Forelimb muscle (tissue), 1 donor: ENCODE measurements at places on chromosomes 11 and 22.

DNA sequence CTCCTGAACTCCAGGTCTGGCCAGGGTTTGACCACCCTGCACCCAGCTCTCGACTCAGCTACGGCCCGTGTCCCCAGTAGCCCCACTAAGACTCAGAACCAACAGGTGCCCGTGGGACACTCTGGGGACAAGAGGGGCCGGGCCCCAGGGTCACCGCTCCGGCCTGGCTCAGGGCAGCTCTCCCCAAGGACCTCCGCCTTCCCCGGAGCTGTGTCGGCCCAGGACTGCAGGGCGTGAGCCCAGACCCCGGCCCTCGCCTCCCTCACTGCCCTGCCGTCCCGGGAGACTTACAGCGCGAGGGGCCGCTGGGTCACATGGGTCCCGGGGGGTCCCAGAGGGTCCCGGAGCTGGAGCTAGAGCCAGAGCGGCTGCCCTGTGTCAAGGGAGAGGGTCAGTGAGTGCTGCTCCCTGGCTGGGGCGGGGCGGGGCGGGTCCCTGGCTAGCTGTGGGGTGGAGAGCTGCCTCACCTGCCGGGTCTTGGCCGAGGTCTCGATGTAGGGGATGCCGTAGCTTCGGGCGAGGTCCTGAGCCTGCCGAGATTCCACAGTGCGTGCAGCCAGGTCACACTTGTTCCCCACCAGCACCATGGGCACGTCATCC, 2.3 kb downstream of the HRAS start:
- DNase-seq: no peak

DNA sequence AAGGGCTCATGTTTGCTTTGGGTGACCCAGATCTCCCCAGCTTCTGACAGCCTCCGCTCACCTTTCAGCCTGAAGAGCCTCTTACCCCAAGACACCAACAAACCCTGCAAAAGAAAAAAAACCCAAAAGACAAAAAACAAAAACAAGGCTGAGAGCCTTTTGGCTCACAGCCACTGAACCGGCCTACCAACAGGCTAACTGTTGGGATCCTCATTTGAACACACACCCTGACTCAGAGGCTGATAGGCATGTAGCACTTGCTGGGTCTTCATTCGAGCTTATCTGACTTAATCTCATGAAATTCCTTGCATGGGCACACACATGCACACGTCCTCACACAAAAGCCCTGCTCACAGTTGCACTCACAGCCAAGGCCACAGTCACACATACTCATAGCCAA, 22.9 kb upstream of the TSKU start:
- DNase-seq: no peak

GRCh38 chr22:29997516-29997915, 82.7 kb upstream of the HORMAD2 start:
- no peak for DNase-seq

GRCh38 chr22:46451741-46452140, 85.7 kb downstream of the CELSR1 start:
- no peak for DNase-seq

- DNase-seq: no peak
These were observed 92.9 kb upstream of the SLC22A12 start for GRCh38 chr11:64498136-64498535.

GRCh38 chr11:125286486-125286885, 121.9 kb downstream of the PKNOX2 start:
- no peak for DNase-seq

GRCh38 chr22:39808081-39808480, 85.5 kb downstream of the ENTHD1 start:
- DNase-seq: no peak

DNA sequence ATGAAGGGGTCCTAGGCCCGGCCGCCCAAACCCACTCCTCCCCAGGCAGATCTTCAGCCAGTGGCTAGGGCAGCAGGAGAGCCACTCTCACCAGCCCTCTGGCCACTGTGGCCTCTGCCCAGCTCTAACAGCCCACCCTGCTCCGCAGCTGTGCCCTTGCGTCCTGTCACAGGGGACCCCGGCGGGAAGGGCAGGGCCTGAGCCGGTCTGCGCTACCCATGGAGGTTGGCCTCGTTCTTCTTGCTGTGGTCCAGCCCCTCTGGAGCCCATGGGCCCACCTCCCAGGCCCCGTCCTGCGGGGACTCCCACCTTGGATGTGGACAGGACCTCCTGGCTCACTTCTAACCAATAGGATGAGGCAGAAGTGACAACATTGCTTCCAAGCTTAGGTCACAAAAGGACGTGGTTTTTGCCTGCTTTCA, 38.3 kb upstream of the TH start:
- no peak for DNase-seq

DNA sequence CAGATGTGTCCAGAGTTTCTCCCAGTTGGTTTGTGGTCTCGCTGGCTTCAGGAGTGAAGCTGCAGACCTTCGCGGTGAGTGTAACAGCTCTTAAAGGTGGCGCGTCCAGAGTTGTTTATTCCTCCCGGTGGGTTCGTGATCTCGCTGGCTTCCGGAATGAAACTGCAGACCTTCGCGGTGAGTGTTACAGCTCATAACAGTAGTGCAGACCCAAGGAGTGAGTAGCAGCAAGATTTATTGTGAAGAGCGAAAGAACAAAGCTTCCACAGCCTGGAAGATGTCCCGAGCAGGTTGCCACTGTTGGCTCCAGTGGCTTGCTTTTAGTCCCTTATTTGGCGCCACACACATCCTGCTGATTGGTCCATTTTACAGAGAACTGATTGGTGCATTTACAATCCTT, 1.8 kb upstream of the PGA3 start:
- DNase-seq: no peak

DNA sequence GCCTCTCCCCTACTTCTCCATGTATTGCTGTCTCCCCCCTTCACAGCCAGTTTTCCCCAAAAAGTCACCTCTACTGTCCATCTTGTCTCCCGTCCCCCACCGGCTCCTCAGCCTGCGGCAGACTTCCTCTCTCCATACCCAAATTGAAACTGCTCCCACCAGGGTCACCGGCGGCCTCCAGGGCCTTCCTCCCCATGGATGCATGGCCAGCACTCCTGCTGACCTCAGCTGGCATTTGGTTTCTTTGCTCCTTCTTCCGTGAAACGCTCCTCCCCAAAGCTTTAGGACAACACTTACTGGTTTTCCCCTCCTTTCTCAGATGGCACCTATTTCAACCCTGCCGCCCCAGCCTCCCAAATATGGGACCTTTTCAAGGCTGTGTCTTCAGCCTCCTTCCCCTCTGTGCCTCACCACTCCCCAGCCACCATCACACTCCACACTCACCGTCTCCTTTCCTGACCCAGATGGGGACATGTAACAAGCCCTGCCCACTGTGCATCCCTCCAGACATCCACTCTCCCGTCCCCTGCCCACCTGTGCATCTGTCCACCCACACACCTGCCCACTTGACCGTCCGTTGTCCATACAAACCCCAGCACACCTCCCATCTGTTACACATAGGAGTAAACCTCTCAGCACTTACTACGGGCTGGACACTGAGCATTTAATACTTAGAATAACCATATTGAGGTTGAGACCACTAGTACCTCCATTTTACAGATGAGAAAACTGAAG, 21.5 kb upstream of the ACR start:
- no peak for DNase-seq

- no peak for DNase-seq
These were observed 32.4 kb upstream of the SCGB1D1 start for GRCh38 chr11:62157603-62158002.

DNA sequence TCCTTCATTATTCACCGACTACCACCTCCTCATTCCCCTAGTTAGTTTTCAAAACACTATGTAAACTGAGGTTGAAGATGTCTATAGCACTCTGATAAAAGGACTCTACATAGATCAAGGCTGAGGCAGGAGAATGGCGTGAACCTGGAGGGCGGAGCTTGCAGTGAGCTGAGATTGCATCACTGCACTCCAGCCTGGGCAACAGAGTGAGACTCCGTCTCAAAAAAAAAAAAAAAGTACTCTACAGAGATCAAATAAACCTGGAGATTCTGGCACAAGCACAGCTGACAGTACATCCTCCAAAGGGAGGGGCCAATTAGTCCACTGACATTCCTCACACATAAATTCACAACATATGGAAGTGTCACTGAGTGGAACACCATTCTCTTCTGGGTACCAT, 31.0 kb downstream of the TSG101 start:
- no peak for DNase-seq

GRCh38 chr11:118398791-118399559, 2.4 kb upstream of the ATP5MG start:
- DNase-seq: no peak

- DNase-seq: no peak
These were observed 1161.1 kb downstream of the BRD1 start for GRCh38 chr22:48666620-48667019.

DNA sequence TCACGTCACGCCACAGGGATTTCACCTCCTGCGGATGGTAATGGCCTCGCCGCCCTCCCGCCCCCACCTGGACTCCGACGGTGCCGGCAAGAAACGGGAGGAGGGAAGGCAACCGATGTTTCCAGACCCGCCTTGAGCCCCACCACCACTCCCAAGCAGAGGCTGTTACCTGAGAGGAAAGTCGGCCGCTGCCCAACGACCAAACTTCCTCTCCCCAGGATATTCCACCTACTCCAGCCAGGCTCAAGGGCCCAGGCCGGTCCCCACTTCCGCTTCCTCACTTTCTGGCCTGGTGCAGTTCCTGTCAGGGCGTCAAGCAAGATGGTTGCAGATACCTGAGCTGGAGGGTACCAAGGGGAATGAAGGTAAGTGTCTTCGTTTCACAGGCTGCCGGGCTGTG, at the start of gene ENTHD1:
ENTHD1 (minus strand) TSS at position 235 of the 400 bp plus-strand sequence. CDS start 6,012 bp downstream, outside the sequence.
- no peak for DNase-seq
